Stimulated activated CD8-positive, alpha-beta memory T cell treated with anti-CD3 and anti-CD28 coated beads, Interleukin-7, amount 100 ng/mL, for 4 hours (primary cell): ENCODE measurements at places on chromosomes 6 and 20.

DNA sequence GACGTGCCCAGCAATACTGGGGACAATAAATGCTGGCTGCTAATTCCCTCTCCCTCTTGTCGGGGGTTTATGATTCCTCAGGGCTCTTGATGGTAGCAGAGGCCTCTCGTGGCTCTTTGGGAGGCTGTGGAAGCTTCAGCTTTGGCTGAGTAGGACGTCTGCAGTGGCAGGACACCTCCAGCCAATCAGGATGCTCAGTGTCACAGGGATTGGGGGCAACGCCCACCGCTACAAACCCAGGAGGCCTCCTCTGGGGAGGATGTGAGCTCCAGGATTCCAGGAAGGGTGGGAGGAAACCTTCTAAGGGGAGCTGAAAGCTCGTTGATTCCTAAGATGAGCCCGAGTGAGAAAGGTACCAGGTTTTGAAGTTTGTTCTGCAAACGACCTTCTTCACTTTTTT is 19.4 kb downstream of the RSPO4 start:
- DNase-seq = no peak

DNA sequence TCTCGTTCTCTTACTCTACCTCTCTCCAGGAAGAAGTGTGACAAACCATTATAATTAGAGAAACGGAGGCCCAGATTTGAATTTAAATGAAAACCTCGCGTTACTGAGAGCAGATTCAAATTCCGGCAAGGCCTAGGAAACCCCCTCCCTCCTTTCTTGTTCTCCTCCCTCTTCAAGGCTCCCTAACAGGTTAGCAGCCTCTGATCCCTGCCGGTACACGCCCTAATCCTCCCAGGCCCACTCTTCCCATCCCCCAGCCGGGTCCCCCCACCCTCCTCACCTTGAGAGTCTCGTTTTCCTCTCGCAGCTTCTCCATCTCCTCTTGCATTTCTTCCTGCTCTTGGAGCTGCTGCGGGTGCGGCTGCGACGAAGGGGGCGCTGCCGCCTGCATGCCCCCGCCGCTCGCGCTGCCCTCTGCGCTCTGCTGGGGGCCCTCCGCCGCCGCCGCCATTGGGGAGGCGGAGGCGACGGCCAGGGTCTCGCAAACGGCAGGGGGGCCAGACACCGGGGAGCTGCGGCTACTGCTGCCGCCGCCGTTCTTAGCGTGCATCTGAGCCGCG is 3.8 kb downstream of the MTCL3 start:
- DNase-seq = peak; percentile 13

DNA sequence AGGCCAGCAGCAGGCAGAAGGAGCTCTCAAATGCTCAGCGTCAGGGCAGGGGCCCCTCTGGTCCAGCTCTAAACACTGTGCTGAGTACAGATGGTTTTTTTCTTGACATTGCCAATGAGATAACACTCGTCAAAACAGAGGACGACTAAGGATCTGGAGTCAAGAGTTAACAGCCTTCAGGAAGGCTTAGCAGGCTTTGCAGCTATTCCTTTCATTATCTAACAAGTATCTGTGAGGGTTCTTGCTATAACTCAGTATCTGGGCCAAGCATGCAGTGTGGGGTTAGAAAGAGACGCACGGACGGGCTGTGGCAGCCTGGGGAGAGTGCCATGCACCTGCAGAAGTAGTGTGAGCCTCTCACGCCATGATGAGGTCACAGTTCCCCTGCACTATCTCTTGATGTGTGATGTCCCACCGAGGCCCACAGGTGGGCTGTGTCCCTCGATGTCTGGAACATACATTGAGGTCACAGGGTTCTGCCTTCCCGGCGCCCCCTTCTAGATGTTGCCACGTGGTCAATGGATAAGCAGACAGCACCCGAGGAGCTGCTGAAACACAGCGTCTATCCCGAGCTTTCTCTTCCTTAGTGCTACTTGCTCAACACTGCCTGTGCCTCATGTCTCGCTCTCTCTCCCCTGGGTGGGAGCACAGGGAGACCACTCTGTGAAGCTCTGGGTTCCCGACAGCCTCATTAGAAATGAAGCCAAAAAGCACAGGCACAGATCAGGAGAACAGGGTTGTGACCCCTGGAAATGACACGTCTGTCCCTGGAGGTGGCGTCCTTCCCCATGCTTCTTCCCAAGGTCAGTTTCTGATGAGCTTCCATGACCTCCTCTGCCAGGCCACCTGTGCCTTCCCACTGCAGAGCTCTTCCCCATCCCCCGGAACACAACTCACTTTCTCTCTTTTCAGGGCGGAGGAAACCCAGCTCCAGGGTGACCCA is 85.5 kb upstream of the RPS6KA2 start:
- DNase-seq = no peak

- DNase-seq = no peak
Measured at GRCh38 chr6:135331002-135331401, 149.9 kb downstream of the MYB start.

GRCh38 chr6:30453508-30454116 is 35.7 kb upstream of the HLA-E start:
- peak; percentile 75 for DNase-seq

DNA sequence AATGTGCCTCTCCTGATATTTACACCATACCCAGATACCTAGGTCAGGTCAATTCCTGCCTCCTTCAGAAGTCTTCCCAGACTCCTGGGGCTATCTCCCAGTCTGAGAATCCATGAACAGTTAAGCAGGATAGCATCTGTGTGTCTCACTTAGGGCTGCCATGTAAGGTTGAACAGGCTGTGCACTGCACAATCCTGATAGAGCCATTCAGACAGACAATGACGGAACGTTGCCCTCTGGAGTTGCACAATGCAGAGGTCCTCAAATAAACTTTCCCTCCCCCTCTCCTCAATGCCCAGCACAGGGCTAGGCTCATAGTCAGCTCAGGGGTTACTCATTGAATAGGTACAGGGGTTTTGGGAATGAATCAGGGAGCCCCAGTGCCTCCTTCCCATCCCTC is 89.7 kb downstream of the CD40 start:
- DNase-seq = no peak

- DNase-seq = no peak
Measured at GRCh38 chr6:29764422-29765196, 41.4 kb downstream of the HLA-F start.

- no peak for DNase-seq
Measured at GRCh38 chr20:57573242-57573641, 12.3 kb downstream of the PCK1 start.

DNA sequence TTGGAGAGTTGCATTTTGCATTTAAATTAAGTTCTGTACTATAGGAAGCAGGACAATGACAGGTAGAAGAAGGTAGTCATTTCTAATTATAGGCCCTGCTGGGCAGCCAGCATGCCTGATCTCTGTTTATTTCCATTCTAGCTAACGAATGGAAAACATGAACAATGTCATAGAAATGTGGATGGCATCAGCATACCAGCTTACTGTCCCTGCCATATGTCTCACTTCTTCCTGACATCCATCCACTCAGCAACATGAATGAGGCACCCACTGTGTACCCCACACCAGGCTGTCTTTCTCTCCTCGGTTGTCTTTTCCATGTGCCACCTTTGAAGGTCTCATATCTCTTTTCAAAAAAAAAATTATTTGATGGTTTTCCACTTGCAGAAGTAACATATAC is 11.1 kb downstream of the ADTRP start:
- DNase-seq = no peak
